ENCODE measurements at places on chromosomes 6 and 20.
A peak's percentile ranks its signal among the peaks of the same experiment; 100 is the strongest.

GRCh38 chr6:85419046-85419759, 30.7 kb upstream of the NT5E start:
- peak; percentile 61 for DNase-seq

GRCh38 chr20:38757145-38757775, 9.0 kb downstream of the ACTR5 start:
- peak; percentile 54 for DNase-seq

DNA sequence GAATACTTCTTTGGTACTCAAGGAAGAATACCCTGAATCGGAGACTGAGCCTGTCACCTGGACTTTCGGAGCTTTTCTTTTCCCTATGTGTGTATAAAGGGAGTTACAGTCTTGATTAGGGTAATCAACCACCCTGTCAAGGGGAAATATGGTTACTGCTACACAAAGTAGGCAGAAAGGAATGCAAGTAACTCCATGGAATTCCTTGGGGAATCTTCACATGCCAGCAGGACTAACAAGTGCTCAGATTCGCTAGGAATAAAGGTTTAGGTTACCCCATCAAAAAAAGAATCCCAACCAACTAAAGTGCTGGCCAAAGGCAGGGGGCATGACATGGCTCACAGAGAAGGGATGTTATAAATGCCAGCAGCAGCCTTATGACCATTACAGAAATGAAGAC, 10.4 kb downstream of the KCNS1 start:
- DNase-seq = no peak

DNA sequence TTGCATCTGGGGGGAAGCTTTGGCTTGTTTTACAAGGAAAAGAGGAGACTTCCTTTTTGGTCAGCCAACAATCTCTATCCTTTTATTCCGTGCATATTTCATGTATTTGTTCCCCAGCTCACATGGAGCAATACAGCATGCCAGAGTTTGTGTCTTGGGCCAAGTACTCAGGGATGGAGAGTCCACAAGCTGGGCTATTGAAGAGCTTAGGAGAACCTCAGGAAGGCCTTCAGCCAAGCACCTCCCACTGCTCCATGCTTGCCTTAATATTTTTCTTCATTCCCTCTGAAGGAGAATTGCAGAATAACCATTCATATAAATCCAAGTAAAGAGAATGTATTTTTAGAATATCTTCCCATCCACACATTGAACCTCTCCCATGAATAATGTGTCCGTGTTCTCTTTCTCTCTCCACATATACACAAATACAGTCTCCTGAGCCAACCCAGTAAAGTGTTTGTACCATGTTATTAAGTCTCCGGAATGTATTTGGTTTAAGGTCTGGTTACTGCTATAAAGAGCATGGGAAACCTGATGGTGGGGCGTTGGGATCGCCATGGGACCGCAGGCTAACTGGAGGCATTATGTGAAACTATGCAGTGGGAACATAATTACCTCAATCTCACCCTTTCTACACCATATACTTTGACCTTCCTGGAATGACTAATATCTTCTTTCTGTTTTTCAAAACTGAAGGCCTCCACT, 3.0 kb downstream of the LAMA4 start:
- peak; percentile 95 for DNase-seq
